ENCODE measurements at places on chromosomes 7 and 10.

- no peak for DNase-seq
These were observed 67.8 kb upstream of the PDCD4 start for GRCh38 chr10:110803830-110804338.

- DNase-seq = no peak
These were observed 79.5 kb upstream of the FAM20C start for GRCh38 chr7:112881-113280.

DNA sequence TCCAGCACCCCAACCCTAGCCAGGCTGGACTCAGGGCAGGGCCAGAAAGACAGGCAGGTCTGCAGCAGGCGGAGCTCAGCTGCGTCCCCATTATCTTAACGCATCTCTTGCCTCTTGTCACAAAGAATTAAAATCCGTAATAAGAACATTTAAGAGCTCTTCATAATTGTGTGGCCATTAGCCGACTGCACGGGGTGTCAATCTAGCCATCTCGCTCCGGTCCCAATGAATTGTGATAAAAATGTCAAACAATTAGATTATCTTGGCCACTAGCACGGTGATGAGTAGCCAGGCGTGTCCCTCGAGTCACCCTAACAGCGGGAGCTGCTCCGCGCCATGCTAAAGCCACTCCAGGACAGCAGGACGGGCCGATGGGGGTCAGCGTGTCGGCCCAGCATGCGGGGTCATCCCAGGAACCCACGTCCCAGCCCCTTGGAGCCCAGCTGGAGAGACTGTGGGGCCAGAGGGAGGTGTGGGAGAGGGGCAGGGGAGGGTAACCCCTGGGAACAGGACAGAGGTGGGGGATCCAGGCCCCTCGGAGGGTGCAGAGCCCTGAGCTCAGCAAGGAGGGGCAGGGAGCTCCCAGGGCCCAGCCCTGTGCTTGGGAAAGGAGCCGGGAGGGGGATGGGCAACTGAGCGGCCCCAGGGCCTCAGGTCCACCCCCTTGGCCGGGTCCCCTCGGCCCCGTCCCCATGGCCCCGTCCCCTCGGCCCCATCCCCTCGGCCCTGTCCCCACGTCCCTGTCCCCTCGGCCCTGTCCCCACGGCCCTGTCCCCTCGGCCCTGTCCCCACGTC is 17.7 kb upstream of the NKX6-2 start:
- no peak for DNase-seq

GRCh38 chr7:44755698-44756627 is 7.3 kb downstream of the ZMIZ2 start:
- no peak for DNase-seq

- DNase-seq = no peak
These were observed 98.5 kb downstream of the SLIT1 start for GRCh38 chr10:97087296-97087695.

- DNase-seq = no peak
These were observed 114.2 kb downstream of the ZMIZ1 start for GRCh38 chr10:79182781-79183467.

DNA sequence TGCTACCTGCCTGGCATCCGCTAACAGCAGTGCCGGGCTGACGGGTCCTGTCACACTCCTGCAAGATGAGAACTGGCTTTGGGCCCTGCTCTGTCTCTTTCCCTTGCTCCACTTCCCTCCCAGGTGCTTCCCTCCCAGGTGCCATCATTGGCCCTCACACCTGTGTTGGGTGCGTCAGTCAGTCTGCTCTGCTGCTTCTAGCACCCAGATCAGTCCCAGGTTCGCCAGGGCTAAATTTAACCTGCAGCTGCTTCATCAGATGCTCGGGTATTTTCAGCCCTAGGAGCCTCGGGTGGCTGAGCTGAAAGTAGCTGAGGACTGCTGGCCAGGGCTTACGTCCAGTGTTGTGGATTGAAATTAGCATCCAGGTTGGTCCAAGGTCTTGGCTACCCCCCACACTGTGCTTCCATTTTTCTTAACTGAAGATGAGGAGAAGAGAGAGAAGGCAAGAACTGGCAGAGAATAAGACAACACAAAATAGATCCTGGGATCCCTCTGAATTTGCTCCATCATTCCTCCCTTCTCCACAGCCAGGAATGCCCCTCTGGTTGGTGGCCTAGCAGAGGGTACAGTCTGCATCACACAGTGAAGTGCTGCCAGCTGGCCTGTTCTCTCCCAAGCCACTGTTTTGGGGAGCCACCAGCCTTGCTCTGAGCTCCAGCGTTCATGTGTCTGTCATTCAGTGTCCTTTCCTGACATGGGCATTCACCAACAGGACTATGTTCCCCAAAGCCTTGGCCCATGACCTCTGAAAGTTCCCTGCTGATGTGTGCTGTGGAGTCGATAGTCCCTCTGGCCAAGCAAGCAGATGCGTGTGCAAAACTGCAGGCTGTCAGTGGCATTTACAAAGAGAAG is 65.9 kb upstream of the SYPL1 start:
- DNase-seq = no peak

DNA sequence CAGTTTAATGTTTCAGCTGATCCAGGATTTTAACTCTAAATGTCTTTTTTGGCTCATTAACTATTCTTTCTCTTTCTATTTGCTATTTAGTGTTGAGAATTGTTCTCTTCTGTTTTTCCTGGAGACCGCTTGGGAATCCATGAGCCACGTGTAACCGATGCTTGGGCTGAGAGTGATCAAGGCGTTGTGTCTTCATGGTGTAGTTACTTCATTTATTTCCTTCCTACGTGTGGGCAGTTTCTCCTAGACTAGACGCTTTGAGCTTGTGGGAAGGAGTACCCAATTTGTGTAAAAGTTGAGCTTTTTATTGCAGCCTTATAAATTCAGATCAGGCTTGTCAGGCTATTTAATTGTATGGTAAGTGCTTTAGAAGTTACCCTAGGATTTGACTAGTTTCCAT is 2.9 kb downstream of the EIF3B start:
- DNase-seq = no peak

Data from AG04449 (cell line).